HuH-7.5 (cell line): ENCODE measurements at places on chromosomes 5 and 9.

GRCh38 chr5:171713152-171713551 lies 72.5 kb upstream of the SMIM23 start:
- no peak for DNase-seq

DNA sequence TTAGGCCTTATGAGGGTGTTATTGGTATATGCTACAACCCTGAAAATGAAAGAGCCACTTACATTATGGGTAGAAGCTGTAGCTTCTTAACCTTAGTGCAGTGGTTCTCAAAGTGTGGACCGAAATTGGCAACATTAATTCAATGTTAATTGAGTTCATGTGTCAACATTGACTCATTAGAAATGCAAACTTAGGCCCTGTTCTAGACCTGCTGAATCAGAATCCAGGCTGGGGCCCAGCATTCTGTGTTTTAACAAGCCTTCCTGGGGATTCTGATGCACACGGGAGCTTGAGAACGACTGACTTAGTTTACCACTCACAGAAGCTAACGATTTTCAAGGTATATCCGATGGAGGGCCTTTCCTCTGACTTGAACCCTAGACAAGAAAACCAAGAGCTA lies 7.3 kb downstream of the VLDLR start:
- no peak for DNase-seq

DNA sequence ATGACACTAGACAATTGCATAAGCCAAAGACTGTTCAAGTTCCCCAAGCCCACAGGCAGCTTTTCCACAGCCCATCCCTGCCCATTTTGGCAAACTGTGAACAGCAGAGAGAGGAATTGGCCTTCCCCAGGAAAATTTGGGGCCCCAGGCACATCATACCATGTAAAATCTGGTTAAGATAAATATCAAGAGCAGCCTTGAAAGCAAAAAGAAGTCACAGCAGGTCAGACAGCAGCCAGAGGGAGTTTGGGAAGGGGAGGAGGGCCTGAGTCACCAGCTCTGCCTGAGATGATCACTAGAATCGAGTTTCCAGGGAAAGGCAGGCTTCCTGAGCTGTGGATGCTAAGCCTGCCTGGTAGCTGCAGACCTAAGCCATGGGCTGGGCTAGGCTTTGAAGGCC lies 179.2 kb downstream of the RFK start:
- DNase-seq, result no peak

- no peak for DNase-seq
Observed at GRCh38 chr9:129078691-129079503, 2.0 kb upstream of the DOLPP1 start.

DNA sequence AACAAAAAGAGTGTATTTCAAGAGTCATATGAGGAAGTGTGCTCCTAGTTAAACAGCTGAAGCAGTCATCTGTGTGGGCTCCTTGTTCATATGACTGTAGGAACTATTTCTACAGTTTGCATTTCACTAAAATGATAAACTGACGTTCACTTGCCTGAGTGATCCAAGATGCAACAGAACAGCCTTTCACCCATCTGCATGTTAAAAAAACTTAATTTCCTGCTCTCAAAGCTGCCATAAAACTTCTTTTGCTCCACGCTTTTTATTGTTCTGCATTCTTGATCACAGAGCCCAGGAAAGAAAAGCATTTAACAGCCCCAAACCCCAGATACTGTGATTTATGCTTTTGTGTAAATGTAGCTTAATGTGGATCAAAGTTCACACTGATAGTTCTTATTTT lies 43.9 kb downstream of the ZNF608 start:
- DNase-seq, result no peak

- no peak for DNase-seq
Observed at GRCh38 chr5:89457411-89458331, 574.7 kb upstream of the MEF2C start.

GRCh38 chr9:34382054-34382453 lies 5.4 kb upstream of the MYORG start:
- no peak for DNase-seq

GRCh38 chr5:133049726-133050048 lies 2.1 kb upstream of the HSPA4 start:
- peak; percentile 57 for DNase-seq

- DNase-seq, result no peak
Observed at GRCh38 chr9:115850548-115851304, 302.9 kb upstream of the PAPPA start.

DNA sequence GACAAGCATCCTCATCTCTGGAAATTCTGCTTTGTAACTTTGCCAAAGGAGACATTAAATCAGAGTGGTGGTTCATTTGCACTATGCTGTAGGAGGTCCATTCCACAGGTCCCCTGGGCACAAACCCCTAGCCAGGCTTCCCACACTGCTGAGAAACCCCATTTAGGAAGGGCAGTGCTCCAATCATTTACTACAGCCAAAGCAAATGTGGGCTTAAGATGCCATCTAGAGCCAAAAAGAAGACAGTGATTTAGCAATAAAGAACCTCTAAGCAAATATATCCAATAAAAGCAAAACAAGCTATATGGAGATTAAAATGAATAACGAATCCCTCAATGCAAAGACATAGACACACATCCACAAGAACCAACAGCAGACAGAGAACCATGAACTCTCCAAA lies 129.0 kb upstream of the ALDH1B1 start:
- no peak for DNase-seq

DNA sequence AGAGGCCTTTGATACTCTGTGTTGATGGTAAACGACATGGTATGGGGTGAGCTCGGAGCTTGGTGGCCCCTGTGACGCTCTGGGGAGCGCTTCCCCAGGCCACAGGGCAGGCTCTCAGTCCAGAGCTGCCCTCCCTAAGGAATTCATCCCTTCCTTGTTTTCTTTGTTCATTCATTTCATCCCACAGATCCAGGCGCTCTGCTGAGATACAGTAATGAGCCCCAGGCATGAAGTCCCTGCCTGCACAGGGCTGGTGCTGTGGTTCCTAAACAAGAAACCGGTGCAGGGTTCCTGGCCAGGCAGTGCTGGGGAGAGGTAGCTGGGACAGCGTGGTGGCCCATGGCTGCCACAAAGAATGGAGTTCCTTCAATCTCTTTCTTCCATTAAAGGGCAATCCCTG lies 14.4 kb downstream of the NEK6 start:
- DNase-seq, result no peak

- no peak for DNase-seq
Observed at GRCh38 chr5:64646169-64646568, 44.1 kb upstream of the SHISAL2B start.

DNA sequence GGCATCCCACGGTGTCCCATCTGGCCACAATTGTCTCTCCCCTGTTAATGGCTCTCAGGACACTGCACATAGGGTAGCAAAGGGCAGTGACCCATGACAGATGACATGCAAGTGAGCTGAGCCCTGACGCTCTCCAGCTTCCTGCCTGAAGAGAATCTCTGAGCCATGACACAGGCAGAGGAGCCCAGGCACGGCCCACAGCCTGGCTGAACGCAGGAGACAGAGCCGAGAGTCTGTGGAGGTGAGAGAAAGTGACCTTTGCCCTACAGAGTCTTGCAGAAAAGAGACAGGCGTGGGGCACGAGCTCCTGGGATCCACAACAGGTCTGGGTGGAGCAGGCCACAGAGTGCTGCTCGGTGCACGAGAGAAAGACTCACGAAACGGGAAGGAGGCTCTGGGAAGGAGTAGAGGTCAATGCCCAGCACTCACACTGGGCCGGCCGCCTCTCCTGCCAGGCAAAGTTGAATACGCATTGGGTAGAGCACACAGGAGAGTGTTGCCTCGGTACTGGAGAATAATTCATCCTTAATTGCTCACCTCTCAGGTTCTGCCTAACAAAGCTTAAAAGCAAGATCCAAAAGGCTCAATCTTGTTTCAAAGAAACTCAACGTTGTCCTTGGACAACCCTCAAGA lies 90.3 kb downstream of the MRPL36 start:
- no peak for DNase-seq

- no peak for DNase-seq
Observed at GRCh38 chr5:81794226-81794625, 43.3 kb upstream of the SSBP2 start.

- no peak for DNase-seq
Observed at GRCh38 chr5:151483176-151483575, 35.8 kb downstream of the SLC36A1 start.

DNA sequence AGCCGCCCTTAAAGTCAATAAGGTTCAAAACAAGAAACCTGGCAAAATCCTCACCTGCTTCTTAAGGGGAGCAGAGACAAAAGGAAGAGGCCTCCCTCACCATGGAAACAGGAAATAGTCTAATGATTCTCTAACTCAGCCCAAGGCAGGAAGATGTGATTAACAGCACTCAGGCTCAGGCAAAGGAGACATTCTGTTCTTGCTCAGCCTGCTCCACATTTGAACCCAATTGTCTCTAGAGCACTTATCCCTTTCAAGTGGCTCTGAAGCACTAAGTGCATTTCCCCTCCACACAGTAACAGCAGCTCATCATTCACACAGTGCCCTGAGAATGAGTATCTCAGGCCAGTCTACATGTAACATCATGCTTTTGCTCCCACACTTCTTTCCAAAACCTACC lies 72.3 kb downstream of the NIPSNAP3B start:
- no peak for DNase-seq

- DNase-seq, result no peak
Observed at GRCh38 chr5:25618821-25619220, 974.0 kb upstream of the CDH10 start.

GRCh38 chr9:127360250-127360649 lies 36.7 kb upstream of the SLC2A8 start:
- DNase-seq, result no peak
